ENCODE measurements at places on chromosomes 16 and 17.

GRCh38 chr17:22496450-22496849 is 804.1 kb downstream of the KCNJ18 start:
- DNase-seq = no peak

GRCh38 chr16:78474762-78475161 is 375.3 kb downstream of the WWOX start:
- DNase-seq = no peak

DNA sequence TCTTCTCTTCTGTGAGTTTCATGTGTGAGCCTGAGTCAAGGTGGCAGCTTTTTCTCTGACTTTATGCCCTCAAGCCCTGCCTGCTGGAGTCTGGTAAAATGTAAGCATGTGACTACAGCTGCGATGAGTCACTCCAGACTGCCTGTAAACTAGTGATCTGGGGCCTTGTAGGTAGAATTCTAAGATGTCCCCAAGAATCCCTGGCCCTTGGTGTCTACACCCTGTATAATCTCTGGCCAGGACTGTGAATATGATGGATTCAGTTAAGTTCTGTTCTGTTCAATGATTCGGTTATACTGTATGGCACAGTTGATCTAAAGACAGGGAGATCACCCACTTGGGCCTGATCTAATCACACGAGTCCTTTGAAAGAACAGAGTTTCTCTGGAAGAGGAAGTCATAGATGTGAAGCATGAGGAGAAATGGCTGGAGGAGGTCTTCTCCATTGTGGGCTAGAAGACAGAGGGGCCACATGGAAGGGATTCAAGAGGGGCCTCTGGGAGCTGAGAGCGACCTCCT is 29.8 kb downstream of the PRSS54 start:
- no peak for DNase-seq

GRCh38 chr17:9669551-9670008 is 24.3 kb downstream of the USP43 start:
- DNase-seq = no peak

- no peak for DNase-seq
Observed at GRCh38 chr16:86963600-86964575, 353.3 kb downstream of the C16orf95 start.

- no peak for DNase-seq
Observed at GRCh38 chr16:14658063-14658462, 25.3 kb downstream of the BFAR start.

All from activated gamma-delta T cell treated with Interleukin-2 at 50 U/mL for 16 hours (primary cell).